ENCODE measurements at places on chromosomes 12 and 14.

GRCh38 chr14:53376064-53376463 lies 222.9 kb upstream of the DDHD1 start:
- no peak for DNase-seq

DNA sequence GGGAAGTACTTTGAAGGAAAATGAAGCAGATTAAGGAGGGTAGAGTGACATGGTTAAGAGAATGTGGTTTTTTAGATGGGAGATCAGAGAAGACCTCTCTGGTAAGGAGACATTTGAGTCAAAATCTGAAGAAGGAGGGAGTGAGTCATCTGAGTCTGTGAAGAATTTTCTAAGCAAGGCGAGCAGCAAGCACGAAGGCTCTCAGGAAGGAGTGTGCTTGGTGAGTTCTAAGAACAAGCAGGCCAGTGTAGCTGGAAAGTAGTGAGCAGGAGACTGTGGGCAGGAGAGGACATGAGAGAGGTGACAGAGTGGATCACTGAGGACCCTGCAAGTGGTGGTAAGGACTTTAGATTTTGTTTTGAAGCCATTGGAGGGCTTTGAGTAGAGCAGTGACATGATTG lies 76.3 kb upstream of the FUT8 start:
- no peak for DNase-seq

- DNase-seq, result no peak
These were observed 33.6 kb upstream of the TMEM179 start for GRCh38 chr14:104638190-104638589.

- no peak for DNase-seq
These were observed 9.7 kb upstream of the UBC start for GRCh38 chr12:124923905-124924734.

DNA sequence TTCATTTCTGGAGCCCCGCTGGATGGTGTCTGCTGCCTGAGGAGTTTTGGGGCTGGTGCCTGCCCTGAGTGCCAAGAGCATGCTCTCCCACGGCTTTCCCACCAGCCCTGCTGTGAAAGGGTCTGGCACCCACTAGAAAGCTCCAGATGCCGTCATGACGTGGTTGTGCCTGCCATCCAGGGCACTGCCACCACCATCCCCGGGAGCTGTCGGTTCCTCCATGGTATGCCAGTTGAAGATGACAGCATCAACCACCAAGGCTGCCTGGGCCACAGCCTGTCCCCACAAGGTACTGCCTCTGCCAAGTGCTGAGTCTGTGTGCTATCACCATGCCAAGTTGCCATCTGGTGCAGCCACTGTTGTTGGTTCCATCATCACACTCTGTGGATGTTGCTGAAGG lies 85.9 kb downstream of the TTC8 start:
- no peak for DNase-seq

- no peak for DNase-seq
These were observed 29.5 kb downstream of the ACTN1 start for GRCh38 chr14:68949601-68949965.

- DNase-seq, result peak; percentile 86
These were observed 22.4 kb upstream of the FBXO21 start for GRCh38 chr12:117212563-117213190.

DNA sequence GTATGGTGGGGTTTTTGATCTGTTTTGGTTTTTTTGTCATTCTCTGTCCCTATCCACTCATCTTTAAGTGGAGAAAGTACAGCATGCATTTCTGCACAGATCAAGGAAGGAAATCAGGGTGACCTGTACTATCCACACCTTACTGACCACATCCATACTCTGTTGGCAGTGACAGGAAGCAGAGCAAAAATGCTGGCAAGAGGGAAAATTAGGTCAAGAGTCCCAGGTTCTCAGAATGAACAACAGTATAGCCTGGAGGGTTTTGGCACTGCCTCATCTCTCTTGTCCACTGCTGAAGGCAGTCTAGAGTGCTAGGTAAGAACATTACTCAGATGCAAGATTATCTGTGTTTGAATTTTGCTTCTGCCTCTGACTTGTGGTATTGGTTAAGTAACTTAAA lies 70.7 kb downstream of the TAOK3 start:
- peak; percentile 86 for DNase-seq

Data from T47D (cell line).